ENCODE measurements at places on chromosomes 2 and 18.

DNA sequence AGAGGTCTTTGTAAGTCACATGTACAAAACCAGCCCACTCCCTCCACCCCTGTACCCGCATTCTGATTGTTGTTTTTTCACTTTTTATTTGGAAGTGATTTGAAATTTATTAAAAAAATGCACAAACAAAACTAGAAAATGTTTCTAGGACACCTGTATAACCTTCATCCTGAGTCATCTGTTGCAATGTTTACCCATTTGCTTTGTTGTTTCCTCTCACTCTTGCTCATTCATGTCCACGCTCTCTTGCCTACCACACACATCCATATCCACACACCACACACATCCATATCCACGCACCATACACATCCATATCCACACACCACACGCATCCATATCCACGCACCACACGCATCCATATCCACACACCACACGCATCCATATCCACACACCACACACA lies 18.8 kb downstream of the ZNF407 start:
- no peak for DNase-seq

DNA sequence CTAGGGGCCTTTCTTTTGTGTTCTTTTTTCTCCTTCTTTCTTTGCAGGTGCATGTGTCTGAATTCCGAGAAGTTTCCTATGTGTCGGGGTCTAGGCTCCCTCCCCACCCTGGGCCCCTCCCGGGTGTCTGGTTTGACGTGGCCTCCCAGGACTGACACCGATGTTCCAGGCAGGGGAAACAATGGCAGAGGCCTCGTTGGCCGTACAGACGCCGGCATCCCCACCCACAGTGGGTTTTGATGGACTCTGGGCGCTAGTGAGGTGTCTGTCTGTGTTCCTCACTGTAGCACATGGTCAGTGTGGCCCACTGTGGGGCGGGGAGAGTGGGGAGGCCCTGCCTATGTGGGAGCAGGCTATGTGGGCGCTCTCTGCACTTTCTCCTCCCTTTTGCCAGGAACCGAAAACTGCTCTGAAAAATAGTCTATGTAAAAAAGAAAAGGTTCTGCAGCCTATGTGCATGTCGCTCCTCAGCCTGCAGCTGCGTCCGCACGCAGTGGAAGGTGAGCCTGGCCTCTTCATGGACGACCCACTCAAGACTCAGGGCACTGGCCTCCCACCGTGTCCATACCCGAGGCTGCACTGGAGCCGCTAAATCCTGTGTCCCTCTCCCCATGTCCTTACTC lies 90.9 kb upstream of the ASB18 start:
- no peak for DNase-seq

- DNase-seq, result no peak
Measured at GRCh38 chr18:61596296-61596695, 263.1 kb downstream of the CDH20 start.

GRCh38 chr2:165055082-165055851 lies 99.9 kb upstream of the SLC38A11 start:
- no peak for DNase-seq

All from GM10248 (cell line).